ENCODE measurements at places on chromosomes 13 and 19.

- DNase-seq, result no peak
Measured at GRCh38 chr13:45826731-45827130, 24.8 kb downstream of the SIAH3 start.

DNA sequence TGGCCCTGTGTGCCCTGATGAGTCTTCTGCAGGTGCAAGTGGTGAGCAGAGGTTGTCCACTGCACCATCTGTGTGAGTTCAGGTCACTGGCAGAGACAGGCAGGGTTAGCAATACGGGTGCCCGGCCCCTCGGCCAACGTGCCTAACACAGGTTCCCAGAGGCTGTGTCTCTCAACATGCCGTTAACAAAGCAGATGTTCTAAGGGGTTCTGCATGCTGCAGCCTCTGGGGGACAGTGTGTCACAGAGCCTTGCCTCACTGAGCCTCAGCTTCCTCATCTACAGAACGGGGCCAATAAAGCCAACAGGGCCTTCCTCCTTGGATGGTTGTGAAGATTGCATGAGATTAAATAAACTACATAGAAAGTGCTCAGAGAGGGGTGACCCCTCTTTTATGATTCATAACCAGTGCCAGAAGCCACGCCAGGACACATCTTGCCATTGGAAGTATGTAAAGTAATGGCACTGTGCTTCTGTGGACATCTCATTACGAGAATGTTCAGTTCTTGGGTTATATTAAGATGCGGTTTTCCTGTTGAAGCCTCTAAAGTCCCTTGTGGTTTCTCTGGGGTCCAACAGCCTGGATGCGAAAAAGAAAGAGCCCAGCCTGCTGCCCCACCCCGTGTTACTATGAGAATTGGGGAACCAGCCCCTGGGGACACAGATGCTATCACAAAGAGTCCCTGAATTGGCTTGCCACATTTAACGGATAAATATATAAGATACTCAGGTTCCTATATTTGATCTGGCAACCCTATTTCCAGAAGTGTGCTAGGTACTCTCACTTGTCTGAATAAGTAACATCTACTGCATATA, 11.2 kb upstream of the ARHGEF18 start:
- no peak for DNase-seq

DNA sequence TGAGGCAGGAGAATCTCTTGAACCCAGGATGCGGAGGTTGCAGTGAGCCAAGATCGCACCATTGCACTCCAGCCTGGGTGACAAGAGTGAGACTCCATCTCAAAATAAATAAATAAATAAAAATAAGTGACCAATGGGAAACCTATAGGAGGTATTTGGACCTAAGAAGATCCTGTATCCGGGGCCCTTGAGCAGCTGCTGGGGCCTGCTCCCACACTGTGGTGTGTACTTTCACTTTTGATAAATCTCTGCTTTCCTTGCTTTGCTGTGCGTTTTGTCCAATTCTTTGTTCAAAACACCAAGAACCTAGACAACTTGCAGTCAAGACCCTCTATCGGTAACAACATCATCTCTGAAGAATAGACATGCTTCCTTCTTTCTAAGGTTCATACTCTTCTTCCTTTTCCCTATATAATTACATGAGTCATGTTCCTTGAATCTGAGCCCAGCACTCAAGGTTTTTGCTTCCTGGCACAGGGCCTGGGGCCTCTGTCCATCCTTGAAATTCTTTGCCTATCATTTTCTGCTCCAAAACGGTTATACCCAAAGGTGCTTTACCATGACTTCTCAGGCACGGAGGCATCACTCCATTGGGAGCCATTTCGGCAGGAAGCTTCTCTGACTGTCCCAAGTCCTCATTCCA, 14.2 kb upstream of the PNMA8C start:
- DNase-seq, result peak; percentile 41

DNA sequence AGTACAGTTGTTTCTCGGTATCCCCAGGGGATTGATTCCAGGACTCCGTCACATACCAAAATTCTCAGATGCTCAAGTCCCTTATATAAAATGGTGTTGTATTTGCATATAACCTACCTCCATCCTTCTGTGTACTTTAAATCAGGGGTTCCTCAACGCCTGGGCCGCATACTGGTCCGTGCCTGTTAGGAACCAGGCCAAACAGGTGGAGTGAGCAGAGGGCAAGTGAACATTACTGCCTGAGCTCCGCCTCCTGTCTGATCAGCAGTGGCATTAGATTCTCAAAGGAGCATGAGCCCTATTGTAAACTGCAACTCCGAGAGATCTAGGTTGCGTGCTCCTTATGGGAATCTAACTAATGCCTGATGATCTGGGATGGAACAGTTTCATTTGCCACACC, 42.2 kb upstream of the KCTD4 start:
- no peak for DNase-seq

- DNase-seq, result no peak
Measured at GRCh38 chr13:101661839-101662238, 209.4 kb downstream of the ITGBL1 start.

GRCh38 chr13:27038323-27038722, 133.3 kb downstream of the USP12 start:
- DNase-seq, result peak; percentile 23

GRCh38 chr13:113930671-113931637, 42.9 kb downstream of the C13orf46 start:
- no peak for DNase-seq

DNA sequence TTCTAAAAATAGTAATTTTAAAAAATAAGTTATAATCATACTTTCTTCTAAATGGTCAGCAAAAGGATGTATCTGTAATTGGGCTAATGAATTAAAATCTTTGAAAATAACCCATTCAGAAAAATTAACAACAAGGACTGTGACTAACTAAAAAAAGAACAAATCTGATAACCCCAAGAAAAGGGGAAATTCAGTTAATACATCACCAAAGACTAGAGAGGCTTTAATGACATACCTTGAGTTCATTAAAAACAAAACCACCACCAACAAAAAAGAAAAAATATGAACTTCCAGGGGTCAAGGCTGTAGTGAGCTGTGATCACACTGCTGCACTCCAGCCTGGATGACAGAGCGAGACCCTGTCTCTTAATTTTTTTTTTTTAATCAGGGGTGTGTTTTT, 121.8 kb downstream of the TBC1D4 start:
- DNase-seq, result no peak

GRCh38 chr19:5165697-5166019, 175.0 kb downstream of the PTPRS start:
- DNase-seq, result no peak

- DNase-seq, result no peak
Measured at GRCh38 chr19:36059180-36059910, 4.6 kb downstream of the WDR62 start.

DNA sequence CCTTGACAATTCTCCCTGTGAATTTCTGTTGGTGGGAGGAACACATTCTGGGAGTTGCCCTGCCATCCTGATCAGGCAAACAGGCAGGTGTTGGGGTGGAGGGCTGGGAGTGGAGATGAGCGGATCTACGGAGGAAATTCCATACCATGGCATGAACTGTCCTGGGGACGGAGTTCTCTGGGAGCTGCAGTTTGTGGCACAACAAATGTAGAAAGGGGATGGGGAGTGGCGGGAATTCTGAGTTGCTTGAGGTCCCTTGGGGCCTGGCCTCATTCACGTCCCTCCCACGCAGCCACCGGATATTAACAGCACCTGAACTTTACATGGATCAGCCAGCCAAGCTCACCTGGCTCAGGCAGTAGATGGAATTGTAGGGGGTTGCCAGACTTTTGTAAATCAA, 70.0 kb downstream of the CHST8 start:
- DNase-seq, result no peak

GRCh38 chr13:98068521-98068920, 74.4 kb upstream of the FARP1 start:
- DNase-seq, result no peak

DNA sequence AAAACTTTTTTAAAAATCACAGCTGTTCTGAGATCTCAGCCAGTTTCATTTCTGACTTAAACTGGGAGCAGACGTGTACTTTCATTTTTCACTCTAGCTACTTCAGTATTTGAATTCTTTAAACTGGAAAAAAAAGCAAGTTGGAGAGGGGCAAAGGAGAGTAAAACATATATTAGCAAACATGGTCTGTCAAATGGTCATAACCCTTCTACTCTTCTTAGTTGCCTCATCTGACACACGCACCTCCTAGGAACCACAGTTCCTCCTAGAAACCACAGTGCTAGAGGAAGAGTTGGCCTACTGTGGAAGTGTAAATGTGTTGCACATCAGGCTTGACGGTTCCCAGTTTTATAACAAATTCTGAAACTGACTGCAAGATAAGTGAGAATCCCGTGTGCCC, 47.2 kb downstream of the TM9SF2 start:
- no peak for DNase-seq

- DNase-seq, result no peak
Measured at GRCh38 chr13:78045916-78046315, 127.3 kb upstream of the EDNRB start.

DNA sequence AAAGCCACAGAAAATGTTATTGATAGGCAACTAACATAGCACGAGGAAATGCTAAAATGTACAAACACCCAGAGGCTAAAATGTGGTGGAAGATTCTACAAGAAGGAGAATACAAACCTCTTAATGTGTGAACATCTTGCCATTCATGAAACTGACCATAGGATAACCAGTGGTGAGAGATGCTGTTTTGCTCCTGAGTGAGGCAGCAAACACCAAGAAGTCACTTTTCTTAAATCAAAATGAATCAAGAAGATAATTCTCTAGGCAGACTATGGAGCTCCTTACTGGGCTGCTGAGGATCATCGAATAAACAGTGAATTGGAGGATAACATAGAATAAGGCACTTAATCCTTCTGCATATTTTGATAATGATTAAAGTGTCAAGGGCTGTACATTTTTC, 375.4 kb upstream of the SLITRK6 start:
- no peak for DNase-seq

- DNase-seq, result no peak
Measured at GRCh38 chr19:36652958-36653357, 13.7 kb downstream of the ZNF461 start.

GRCh38 chr19:10335352-10335985, 2.1 kb upstream of the RAVER1 start:
- no peak for DNase-seq

DNA sequence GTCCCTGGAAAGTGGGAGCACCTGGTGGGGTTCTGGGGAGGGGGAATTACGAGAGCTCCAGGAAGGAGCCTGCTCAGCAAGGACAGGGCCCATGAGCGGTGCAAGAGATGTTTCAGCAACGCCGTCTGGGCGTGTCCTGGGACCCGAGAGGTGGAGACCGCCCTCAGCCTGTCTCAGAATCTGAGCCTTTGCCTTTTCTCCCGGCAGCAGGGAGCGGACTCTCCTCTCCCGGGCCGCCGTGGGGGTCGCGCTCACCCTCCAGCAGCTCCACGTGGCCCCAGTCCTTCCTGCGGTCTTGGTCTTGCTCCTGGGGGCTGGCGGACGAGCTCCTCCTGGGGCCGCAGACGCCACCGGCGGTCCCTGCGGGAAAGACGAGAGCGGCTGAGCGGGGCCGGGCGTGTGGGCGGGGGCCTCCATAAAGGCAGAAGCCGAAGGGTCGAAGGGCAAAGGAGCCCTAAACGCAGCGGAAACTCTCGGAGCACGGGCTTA, 714 bp downstream of the POLRMT start:
- DNase-seq, result no peak

DNA sequence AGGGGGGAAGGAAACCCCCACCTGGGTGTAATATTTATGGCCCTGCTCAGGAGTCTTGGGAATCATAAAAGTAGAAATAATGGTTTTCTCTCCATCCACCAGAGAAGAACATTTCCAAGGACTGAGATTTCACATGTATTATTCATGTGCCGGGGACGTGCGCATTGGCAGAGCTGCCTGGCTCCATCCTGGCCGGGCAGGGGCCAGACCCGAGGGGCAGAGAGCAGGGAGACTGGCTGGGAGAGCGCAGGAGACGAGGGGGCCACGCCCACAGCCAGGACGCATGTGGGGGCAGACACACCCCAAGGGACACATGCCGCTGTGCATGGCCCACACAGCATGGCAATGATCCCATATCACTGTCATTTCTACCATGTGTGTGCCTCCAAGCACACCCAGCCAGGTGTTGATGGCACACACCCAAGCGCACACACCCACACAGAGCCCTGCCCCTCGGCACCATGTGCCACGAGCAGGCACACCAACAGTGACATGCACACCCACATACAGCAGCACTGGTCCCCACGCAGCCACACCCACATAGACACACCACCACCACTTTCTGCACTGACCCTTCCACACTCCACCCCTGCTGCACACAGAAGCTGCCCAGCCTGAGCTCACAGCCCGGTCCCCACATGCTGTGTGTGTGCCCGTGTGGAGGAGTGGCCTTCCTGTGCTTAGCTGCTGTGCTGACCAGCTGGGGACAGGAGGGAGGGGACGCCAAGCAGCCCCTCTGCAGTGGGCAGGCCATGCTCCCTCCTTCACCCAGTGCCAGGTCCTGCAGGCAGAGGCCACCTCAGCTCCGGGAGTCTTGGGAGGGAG, 39.3 kb downstream of the CEBPG start:
- DNase-seq, result no peak

DNA sequence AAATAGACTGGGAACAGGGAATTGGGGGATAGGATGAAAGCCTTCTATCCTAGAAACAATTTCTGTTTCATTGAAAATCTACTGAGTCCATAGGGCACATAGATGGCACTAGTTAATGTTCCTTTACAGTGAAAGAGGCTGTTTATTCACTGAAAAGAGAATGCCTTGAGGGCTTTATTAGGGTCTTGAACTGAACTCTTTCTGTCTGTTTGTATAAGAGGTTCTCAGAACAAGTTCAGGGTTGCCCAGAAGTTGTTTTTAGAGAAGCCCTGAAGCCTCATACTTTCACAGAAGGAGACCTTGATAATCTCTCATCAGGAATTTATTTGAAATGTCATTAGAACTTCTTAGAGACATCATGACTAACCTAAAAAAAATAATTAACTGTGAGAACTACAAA, 43.9 kb downstream of the ENOX1 start:
- no peak for DNase-seq

GRCh38 chr13:21009036-21009435, 52.4 kb downstream of the LATS2 start:
- DNase-seq, result no peak

DNA sequence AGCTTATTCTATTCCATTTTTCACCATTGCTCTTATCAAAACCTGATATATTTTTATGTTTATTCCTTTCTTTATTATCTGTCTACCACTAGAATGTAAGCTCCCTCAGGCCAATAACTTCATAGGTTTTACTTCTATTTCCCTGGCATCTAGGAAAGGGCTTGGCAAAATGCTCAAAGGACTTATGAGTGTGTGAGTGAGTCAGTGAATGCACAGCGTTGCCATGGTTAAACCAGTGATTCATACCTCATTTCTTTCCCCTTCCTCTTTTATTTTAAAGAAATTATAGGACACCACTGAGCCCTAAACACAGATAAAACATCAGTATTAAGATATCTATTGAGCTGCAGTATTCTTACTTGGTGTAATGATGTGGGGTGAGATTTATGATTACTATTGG, 162.1 kb downstream of the GPC6 start:
- peak; percentile 7 for DNase-seq

GRCh38 chr13:114151031-114151430, 18.6 kb upstream of the RASA3 start:
- DNase-seq, result no peak

DNA sequence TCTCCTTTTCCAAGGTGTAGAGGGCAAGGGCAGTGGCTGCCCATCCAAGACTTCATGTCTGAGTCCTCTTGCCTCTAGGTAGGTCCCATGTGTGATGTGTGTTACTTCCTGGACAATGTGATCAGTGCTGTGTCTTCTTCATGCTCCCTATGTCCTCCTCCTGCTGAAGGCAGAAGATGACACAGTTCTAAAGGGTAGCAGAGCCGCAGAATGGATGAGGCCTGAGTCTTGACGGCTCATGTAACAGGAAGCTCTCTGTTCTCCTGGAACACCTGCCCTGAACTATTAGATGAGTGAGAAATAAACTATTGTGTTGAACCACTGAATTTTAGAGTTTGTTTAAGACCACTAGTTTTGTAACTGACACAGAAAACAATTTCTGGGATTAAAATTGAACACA, 165.9 kb downstream of the NDFIP2 start:
- DNase-seq, result no peak

Data from H54 (cell line).